8988T (cell line): ENCODE measurements at places on chromosomes 2 and 18.

GRCh38 chr2:126766969-126767296, 111.0 kb downstream of the GYPC start:
- no peak for DNase-seq

DNA sequence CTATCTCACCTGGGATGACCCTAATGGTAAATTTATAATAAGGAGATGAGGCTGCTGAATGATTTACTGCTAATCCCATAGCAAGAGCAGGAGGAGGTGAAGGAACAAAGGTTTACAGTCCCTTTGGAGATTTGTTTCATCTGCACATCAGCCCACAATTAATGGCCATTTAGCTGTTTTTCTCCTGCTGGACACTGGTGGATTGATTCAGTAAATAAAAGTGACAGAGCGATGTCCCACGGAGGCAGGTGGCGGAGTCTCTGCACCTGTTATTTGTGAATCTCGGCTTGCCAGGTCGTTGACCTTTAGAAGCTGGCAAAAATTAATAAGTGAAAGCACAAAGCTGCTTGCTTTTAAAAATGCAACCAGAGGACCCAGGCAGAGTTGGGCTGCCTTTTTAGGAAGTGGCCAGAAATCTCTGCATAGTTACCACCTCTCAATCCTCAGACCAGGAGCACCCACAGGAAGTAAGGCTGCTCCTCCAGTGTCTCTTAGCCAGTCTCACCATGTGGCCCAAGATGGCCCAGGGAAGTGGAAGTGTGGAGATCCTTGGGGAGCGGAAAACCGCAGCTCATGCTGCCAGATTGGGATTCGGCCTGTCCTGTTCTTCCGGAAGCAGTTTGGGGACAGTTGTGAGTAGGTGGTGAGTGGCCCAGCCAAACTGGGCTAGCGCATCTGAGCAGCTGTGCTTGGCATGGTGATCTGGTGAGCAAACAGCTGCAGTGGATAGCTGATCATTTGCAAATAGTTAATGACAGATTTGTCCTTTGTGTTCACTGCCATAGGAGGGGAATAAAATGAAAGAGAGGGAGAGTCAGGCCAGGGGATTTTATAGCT, 1005.7 kb upstream of the PIK3C3 start:
- no peak for DNase-seq

DNA sequence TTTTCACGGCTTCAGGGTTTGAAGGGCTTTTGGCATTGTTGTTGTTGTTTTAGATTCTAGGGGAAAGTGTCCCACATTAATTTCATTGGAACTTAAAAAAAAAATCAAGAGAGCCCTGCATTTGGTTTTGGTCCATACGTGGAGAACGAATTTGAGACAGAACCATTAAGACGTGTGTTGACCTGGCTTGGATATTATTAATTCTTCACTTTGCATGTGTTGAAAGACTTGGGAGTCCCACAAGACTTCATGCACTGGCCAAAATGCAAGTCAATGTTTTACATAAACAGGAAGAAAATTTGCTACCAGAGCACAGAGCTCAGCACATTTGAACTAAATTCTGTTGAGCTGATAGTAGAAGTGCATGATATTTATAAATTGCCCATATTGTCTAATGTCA, 761.2 kb upstream of the ACVR2A start:
- DNase-seq: no peak

DNA sequence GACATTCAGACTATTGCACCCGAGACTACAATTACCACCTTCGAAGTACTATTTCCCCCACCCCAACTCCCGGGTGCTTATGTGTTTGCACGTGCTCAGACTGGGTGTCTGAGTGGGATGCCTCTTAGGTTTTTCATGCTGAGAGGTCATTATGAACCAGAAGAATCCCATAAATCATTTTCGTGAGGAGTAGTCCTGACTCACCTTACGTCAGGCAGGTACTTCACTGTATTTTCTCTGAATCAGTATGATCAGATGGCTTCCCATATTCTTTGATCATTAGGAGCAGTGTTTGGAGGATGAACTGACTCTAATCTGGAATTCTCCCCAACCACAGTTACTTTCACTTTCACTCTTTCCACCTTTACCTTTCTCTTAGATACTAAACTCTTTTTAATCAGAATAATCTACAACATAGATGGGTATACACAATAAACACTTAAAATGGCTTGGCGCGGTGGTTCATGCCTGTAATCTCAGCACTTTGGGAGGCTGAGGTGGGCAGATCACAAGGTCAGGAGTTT, 38.4 kb upstream of the STAT4 start:
- no peak for DNase-seq

DNA sequence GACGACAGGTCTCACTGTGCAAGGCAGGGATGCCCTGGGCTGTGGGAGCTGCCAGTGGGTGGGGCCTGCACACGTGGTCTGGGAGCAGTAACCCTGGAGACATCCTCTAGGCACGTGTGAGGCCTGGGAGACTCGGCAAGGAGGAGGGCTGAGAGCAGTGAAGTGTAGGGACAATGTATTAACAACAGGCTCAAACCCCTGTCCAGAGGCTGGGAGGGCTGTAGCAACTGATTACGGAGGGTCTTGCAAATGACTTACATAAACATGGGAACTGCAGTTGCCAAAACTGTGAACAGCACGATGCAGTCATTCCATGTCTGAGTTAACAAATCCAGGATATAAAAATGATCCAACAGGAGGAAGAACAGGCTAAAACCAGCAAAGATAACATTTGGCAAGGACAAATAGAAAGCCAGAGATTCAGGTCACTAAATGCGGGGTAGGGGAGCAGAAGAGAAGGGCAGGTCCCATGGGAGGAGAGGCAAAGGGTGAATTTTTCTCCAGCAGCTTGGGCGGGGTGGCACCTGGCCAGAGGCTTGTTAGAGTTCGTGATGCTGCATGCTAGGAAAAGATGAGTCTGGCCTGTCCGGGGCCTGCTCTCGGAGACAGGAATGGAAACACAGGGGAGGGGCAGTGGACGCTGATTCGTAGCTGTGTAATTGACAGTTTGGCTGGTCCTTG, 44.9 kb downstream of the CYP27C1 start:
- DNase-seq: no peak

DNA sequence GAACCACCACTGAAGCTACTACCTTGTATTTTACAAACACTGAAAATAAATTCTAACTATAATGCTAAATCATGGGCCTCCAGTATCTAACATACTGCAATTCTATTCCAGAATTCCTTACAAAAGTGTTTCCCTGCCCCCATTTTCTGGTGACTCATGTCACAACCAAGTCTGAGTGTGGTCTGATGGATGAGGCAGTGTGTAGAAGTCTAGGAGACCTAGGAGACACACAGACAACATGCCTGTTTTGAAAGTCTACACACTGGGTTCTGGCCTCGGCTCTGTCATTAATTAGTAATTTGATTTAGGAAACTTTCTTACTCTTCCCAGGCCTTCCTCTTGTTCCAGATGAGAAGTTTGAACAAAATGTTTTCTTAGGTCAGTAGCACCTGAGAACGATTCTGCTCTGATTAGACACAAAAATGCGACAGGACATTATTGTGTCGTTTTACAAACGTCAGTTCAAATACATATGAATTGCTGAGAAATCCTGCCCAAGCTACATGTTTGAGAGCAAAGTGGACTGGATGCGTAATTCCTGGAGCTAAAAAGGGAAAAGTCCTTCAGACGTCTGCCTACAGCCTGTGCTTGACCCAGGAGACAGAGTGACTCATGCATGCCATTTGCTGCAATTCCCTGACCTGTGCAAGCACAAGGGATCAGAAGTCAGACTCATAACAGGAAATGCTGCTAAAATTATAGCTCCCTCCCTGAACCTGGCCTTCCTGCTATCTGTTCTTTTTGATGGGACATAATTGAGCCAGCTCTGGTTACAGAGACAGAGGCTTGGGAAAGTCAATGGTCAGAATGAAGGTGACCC, 494.4 kb downstream of the SOX11 start:
- DNase-seq: no peak

GRCh38 chr2:239370876-239371725, 29.7 kb downstream of the HDAC4 start:
- no peak for DNase-seq

- peak; percentile 73 for DNase-seq
These were observed 7.5 kb upstream of the GBX2 start for GRCh38 chr2:236175548-236176150.

DNA sequence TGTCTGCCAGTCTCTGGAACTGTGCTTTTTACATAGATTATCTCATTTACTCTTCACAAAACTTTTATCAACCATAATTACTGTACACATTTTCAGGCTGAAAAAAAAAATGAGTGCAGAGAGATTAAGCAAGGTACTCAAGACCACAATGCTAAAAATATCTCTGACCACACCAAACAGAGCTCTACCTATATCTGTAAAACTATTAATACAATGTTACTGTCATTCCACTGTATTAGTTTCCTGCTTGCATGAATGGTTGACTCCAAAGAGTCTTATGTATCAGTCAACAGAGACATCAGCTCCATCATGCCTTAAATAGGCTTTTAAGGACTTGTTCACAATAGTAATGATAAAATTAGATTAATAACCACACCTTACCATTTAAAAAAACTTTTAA, 134.7 kb upstream of the CCDC150 start:
- DNase-seq: no peak

- no peak for DNase-seq
These were observed 1294.1 kb upstream of the CHAC2 start for GRCh38 chr2:52473526-52473925.

DNA sequence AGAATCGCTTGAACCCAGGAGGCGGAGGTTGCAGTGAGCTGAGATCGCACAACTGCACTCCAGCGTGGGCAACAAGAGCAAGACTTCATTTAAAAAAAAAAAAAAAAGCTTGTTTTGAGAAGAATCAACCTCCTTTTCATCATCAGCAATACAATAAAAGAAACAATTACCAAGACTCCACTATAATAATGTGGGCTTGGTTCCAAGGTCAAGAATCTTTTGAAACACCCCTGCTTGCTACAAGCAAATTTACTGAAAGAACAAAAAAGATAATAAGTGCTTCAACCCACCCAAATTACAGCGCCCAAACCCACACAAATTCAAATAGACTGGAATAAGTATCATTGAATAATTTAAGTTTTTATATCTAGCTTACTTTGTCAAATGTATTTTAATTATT, 33.6 kb upstream of the MAPRE3 start:
- no peak for DNase-seq

DNA sequence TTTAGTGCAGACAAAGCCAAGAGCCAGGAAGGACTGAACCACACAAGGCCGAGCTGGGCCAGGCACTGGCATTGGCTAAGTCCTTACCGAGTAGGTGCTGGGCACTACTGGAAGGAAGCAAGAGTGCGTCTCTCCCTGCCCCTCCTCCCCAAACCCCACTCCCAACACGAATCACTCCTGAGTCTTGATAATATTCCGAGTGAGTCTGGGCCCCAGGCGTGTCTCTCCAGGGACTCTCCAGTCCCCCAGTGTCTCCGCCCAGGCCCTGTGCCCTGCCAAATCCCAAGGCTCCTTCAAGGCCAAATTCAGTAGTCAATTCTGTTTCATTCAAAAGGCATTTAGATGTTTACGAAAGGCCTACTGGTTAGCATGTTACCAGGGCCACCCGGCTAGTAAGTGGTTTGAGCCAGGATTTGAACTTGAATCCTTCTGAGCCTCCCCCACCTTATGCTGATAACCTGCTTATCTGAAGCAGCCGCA, 82.8 kb downstream of the GLI2 start:
- no peak for DNase-seq

DNA sequence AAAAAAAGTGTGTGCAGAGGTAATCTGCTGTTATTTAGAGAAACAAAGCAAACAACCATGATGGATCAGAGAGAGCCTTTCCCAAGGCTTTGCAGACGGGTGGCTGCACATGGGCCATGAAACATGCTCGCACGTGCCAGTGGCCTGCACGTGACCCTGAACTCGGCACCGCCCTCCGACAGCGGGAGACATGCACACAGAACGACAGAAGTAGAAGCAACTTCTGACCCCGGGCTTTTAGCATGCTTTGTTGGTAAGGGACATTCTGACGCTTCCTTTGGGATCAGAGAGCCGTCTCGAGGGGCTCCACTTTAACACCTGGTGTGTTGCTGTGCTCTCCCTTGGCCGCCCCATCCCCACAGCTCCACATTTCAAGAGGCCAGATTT, 112.5 kb downstream of the KCNF1 start:
- DNase-seq: no peak

GRCh38 chr2:23380562-23381065, 4.4 kb upstream of the KLHL29 start:
- DNase-seq: no peak

DNA sequence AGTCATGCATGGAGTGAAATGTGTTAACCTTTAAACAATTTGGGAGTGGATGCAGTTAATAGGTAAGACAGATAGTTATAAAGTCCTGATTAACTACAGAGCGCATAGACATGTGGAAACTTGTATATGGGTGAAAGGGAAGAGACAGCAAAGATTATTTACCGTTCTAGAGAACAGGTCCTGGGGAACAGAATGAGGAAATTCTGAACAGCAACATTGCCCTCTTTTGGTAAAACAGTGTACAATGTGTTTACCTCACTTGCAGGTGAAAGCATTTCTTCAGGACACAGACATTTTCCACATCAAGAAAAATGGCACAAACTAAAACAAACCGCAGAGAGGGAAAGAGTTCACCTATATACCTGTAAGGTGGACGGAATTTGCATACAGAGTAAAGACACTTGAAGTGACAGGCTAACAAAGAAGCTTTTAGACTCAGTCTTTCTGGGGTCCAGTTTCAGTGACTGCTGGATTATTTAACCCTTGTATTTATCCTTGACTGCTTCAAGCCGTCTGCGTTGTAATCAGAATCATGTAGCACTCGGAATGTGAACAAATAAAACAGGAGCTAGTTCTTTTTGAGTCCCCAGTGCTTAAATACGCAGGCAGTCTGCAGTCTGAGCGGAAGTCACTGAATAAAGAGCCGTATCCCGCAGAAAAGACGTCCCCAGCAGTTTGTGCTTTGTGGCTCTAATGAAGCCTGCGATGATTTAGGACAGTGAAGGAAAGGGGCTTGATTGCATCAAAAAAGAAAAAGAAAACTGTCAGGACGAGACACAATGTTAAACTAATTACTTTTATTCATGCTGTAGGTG, 364.8 kb upstream of the GALNT5 start:
- no peak for DNase-seq

DNA sequence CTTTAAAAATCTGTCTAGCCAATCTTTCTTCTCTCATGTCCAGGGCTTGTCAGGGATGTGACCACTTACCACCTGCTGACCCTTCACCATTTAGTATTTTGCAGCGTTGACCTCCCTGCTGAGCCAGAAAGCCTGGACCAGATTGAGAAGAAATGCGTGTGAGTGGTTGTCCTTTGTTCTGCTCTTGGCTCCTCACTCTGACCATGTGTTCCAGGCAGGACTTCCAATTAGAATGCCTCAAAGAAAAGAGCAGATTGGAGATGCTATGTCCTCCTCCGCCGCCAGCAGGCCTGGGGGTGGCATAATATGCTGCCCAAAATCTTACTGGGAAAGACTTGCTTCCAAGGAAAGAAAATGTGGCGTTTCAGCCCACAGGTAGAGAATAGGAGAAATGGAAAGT, 894.1 kb downstream of the SLC4A3 start:
- DNase-seq: no peak

GRCh38 chr2:239930871-239931771, 94.0 kb downstream of the NDUFA10 start:
- no peak for DNase-seq

GRCh38 chr2:152189622-152190495, 14.3 kb upstream of the STAM2 start:
- no peak for DNase-seq

- DNase-seq: no peak
These were observed 2796.7 kb upstream of the TEKT4 start for GRCh38 chr2:92074549-92074898.
